ENCODE measurements at places on chromosomes 1 and 21.

DNA sequence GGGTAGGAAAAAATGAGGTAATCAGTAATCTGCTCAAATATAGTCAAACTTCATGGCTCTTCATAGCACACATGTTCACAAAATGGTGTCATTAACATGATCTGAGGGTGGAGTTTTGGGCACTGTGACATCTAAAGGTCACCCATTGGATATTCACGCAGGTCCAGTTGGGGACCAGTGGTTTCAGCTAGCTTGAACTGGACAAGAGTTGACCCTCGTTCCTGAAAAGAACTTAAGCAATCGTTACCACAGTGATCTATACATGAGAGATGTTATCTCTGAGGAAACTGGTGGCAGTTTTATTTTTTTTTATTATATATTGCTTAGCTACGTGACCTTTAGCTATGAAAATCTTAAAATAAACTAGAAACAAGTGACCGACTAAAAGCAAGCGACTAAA lies 3.0 kb upstream of the OR2C3 start:
- DNase-seq: no peak

GRCh38 chr1:244615301-244615700 lies 37.6 kb upstream of the DESI2 start:
- DNase-seq: no peak

DNA sequence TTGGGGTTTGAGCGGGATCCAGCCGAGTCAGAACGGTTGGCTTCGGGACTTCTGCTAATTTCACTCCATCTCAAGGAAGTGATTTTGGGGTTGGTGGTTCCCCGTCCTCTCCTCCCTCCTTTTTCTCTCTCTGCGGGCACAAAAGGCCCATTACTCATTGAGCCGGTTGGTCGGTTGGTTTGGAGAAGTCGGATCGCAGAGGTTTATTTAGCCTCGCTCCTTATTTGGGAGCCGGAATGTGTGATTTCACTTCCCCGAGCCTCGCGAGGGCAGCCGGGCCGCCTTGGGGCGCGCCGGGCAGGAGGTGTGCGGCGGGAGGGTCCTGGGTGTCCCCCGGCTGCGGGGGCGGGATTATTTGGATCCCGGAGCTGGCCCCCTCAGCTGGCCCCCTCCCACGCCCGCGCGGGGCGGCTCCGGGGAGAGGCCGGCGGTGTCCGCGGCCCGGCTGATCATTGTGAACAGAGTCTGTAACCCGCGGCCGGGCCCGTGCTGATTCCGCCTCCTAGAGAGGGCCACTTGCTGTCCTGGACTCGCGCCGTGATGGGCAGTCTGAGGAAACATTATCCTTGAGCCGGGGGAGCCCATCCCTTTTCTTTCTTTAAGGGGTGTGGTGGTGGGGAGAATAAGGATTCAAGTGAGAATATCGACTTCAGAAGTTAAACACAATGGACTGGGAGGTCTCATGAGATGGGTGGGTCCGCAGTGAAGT lies 1.2 kb downstream of the MAPKAPK2 start:
- DNase-seq: peak; percentile 90

- DNase-seq: no peak
Observed at GRCh38 chr1:239657291-239657690, 270.9 kb downstream of the CHRM3 start.

- no peak for DNase-seq
Observed at GRCh38 chr1:201190624-201191051, at the start of gene IGFN1. IGFN1 (plus strand) TSS chr1:201190824; CDS start chr1:201193294, 2,470 bp downstream.

DNA sequence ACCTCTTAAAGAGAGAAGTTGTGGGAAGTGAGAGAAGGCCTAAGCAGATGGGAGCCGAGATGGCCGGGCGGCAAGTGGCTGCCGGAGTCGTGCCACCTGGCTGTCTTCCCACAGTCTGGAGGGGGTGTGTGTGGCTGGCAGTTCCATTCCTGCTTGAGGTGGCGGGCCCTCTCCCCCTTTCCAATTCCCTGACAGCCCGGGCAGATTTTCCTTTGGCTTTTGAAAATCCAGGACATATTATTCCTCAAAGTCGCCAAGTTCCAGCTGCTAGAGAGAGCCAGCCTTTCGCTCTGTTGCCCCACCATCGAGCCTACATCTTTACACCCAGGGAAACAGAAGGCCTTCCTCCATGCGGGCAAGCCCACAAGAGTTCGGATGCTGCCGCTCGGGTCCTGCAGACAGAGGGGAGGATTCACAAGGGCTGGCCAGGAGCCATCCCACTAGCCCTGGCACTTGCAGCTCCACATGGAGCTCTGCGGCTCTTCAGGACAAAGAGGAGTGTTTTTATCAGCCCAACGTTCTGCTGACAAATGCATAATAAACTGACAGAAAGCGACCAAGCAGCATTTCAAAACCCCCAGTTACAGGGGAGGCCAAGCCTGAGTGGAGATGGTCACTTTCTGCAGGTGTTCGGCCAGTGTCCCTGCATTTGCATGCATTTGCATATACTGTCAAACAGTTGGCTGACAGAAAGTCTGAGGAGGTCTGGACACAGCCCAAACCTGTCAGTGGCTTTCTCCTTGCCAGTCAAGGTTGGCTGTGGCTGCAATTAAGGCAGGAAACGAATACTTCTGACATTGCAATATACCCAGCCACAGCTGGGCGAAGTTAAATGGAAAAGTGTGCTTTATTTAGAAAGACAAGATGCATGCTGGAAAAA lies 45.9 kb downstream of the OLIG1 start:
- no peak for DNase-seq

- DNase-seq: no peak
Observed at GRCh38 chr21:38869946-38870345, 64.2 kb downstream of the ETS2 start.

GRCh38 chr1:232634096-232634495 lies 4.2 kb upstream of the SIPA1L2 start:
- no peak for DNase-seq

DNA sequence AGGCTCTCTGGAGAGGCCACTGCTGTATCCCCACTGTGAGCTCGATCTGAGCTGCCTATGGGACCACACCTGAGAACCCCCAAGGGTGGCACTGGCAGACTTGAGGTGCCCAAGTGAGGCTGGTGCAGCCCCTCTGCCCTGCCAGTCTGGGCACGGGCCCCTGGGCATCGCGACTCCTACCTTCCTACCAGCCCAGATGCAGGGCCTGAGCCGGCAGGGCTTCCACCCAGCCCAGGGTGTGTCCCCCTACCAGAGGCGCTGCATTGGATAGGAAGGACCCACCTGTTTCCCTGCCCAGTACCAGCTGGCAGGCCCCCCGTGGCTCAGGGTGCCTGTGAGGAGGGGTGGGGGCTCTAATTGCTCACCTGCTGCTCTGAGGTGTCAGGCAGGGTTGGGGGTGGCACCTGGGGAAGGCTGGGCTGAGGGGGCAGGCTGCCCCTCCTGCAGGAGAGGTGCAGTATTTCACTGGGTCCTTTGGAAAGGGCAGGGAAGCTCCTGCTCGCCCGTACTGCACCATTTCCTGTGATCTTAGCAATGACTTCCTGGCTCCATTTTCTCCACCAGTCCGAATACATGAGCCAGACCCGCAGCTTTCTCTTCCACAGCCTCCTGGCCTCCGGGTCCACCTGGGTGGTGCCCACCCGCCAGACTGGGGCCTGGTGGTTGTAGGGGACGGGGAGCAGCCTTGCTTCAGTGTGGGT lies 11.8 kb downstream of the TP73 start:
- DNase-seq: no peak

- DNase-seq: no peak
Observed at GRCh38 chr1:153308540-153308939, 4.2 kb downstream of the PGLYRP3 start.

DNA sequence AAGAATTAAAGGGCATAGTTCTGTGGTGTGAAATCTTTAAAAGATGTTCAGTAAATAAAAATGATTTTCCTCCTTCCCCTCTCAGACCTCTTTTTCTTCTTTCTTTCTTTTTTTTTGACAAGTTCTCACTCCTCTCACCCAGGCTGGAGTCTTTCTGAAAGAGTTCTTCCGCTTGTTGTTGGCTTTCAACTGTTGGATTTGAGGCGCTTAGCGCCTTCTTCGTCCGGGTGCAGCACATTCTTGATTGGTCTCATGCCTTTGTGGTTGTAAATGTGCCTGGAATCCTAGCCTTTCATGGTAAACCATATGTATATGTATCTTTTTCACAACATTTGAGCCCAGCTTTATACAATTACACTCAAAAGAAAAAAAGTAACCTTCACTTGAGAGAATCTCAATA lies 980 bp upstream of the METTL18 start:
- DNase-seq: no peak

GRCh38 chr1:200880212-200880611 lies 7.4 kb downstream of the GPR25 start:
- no peak for DNase-seq

DNA sequence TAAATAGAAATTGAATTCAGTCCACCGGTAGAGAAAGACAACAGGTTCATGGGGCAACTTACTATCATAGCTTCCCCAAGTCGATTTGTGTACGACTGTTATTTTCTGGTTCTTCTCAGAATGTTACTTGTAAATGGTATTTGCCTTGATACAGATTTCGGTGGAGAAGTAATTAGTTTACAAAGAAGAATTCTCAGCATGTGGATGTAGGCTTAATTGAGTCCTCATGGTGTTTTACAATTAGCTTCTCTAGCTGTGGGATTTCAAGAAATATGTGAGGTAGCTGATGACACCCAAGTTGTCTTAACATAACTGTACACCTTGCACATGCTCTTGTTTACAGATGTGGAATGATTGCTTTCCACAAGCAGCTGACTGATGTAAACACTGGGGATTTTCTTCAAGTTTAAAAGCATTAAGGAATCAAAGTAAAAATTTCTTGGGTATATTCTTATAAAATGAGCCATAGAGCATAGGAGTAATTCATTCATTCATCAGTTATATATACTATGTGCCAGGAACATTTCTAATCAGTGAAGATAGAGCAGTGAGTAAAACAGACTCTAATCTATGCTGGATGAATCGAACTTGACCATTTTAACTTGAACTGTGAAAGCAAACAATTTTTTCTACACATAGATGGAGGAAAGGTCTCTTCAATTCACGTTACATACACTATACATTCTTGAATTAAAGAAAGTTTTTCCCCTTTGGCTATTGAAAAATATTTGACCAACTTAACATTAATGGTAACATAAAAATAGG lies 1.4 kb downstream of the MACO1 start:
- DNase-seq: no peak

- DNase-seq: no peak
Observed at GRCh38 chr1:230345139-230345885, 80.8 kb downstream of the PGBD5 start.

DNA sequence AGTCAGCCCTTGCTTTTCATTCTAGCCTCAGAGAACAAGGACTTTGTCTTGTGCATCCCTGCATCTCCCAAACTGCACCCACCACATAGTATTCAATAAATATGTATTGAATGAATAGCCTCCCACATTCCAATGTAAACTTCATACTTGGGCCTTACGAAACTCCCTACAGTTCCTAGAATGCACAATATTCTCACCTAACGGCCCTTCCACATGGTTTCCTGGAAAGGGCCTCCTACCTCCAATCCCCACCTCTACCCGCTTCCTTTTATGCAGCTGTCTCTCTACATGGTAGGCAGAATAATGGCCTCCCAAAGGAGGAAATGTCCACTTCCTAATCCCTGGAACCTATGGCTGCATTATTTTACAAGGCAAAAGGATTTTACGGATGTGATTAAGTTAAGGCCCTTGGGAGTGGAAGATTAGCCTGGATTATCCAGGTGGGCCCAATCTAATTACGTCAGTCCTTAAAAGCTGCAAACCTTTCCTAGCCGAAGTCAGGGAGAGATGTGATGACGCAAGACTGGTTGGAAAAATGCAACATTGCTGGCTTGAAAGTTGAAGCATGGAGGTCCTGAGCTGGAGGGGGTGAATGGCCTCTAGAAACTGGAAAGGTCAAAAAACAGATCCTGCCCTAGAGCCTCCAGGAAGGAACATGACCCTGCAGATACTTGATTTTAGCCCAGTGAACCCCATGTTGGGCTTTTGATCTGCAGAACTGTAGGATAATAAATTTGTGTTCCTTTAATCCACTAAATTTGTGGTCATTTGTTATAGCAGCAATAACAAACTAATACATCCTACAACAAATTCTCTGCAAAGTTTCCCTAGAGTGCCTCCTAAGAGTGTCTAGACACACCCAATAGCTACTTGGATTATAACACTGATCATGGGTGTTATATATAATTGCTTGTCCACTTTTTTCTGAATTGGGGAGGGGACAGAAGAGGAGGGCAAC lies 5.2 kb upstream of the PIK3C2B start:
- DNase-seq: no peak

DNA sequence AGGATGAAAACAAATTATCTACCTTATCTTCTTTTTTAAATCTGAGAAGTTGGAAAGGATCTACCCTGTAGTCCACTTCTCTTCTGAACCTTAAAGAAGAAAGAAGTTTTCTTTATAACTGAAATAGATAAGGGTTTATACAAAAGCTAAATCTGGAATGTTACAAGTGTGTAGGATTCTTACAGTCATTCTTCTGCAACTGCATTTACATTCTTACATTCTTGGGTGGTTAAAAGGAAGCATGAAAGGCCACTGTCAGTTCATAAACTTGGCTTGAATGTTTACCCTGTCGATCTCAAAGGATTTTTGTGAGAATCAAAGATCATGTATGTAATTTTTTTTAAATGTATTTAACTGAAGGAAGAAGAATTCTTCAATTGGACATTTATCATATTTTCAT lies 142.1 kb upstream of the BRINP3 start:
- DNase-seq: no peak

- DNase-seq: no peak
Observed at GRCh38 chr1:95168761-95169351, 51.7 kb downstream of the TLCD4 start.

GRCh38 chr1:158045639-158046038 lies 52.2 kb downstream of the KIRREL1 start:
- no peak for DNase-seq

DNA sequence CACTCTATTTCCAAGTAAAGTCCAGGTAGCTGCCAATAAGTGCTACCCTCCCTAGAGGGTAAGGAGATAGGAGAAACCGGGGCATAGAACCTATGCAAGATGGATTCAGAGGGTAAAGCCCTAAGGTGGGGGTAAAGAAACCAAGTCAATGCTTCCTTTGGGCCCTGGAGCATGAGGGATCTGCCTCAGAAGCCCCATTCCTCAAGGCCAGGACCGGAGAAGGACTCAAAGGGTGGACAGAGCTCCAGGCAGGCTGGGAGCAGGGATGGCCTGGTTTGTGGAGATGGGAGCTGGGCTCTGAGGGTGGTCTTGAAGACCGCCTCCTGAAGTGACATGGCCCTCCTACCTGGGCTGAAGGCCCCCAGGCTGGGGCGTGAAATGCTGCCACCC lies 3.9 kb downstream of the EPHA2 start:
- DNase-seq: no peak

- no peak for DNase-seq
Observed at GRCh38 chr1:36276688-36277087, 29.5 kb upstream of the SH3D21 start.

- no peak for DNase-seq
Observed at GRCh38 chr1:65039066-65039465, 72.7 kb upstream of the JAK1 start.

- no peak for DNase-seq
Observed at GRCh38 chr1:70033266-70033873, 172.0 kb downstream of the LRRC40 start.

Measured in hematopoietic multipotent progenitor cell (in vitro differentiated cells).